ENCODE measurements at places on chromosomes 13 and 19.
A peak's percentile ranks its signal among the peaks of the same experiment; 100 is the strongest.

- peak; percentile 83 for DNase-seq
These were observed 81.2 kb downstream of the COL4A2 start for GRCh38 chr13:110388108-110388943.

DNA sequence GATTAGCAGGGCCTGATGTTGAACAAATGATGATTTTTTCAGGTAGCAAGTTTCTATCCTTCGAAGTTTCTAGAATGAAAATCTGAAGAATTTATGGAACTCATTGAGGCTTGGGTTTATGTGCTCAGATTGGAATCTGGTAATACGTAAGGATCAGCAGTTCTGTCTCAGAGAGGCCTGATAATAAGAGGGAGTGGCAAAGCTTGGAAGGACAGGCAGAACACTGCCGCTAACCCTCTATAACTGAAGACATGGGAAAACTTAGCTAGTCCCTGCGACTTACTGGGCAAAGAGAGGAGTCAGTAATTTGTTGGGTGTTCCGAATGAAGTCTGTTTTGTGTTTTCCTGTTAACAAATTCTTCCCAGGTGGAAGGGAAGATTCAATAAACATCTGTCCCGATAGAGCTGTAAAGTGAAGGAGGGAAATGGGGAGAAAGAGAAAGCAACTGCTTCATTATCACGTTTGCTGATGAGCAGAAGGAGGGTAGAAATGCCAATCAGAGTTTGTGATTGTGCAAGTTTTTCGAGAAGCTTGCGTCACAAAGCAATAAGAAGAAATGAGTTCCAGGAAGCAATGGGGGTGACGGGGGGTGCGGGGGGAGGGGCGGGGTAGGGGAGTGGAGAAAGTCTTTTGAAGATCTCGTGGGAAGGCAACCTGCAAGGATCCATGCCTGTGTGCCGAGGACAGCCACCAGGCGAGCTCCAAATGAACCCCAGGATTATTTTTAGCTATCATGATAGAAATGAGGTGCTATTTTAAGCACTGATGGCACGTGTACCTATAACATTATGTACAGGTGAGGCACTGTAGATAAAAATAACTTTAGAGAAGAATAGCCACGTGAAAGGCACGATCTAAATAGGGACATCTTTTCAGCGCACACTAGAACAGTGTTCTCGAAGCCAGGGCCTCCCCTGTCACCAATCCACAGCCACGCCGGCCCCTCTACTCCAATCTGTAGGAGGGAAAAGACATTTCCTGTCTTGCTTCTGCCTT lies 224.1 kb downstream of the FGF9 start:
- DNase-seq = no peak

DNA sequence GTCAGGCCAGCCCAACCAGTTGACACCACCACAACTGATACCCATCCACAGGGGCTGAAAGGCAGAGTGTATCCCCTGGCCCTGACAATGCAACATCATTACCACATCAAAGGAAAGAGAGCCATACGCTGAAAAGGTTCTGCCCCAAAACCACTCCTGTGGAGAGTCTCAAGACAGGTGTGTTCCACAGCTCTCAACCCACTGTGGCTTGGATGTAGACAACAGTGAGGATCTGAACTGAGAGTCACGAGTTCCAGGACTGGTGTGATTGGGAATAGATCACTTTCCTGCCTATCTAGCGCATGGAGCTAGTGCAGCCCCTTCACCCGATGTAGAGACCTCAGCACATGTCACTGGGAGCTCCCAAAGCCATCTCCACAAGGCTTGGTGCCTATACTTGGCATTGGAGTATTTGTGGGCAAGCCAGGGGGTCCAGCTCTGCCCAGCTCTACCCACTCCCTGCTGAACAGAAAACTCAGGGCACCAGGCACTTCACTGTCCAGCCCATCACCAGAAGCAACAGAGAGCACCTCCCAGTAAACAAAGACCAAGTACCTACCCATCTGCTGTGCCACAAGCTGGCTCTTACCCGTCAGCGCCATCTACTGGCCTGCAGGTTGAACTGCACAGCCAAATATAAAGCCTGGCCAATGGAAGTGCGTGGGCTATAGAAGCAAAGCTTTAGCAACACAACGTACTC lies 579.5 kb downstream of the UQCRFS1 start:
- DNase-seq = peak; percentile 1

DNA sequence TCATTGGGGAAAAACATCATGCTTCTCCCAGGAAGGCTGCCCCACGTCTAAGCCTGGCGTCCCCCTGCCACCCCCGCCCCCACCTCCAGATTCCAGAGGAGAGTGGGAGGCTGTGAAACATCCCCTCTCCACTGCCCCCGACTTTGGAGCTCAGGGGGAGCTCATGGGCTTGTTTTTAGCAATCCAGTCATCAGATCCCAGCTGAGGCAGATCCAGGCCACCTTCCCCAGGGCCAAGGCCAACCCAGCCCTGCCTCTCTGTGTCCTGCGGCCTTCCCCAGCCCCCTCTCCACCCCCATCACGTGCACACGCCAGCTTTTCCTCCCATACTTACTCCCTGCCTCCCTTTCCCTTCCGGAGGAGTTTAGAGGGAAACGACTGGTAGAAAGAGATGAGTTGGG lies 38.8 kb downstream of the SHISA2 start:
- no peak for DNase-seq

- no peak for DNase-seq
These were observed 19.3 kb downstream of the PPP1R12C start for GRCh38 chr19:55097864-55098715.

- peak; percentile 98 for DNase-seq
These were observed at the start of gene DMWD for GRCh38 chr19:45792470-45793177. Gene DMWD (minus strand): TSS chr19:45792845. CDS start chr19:45792756, 89 bp downstream.

DNA sequence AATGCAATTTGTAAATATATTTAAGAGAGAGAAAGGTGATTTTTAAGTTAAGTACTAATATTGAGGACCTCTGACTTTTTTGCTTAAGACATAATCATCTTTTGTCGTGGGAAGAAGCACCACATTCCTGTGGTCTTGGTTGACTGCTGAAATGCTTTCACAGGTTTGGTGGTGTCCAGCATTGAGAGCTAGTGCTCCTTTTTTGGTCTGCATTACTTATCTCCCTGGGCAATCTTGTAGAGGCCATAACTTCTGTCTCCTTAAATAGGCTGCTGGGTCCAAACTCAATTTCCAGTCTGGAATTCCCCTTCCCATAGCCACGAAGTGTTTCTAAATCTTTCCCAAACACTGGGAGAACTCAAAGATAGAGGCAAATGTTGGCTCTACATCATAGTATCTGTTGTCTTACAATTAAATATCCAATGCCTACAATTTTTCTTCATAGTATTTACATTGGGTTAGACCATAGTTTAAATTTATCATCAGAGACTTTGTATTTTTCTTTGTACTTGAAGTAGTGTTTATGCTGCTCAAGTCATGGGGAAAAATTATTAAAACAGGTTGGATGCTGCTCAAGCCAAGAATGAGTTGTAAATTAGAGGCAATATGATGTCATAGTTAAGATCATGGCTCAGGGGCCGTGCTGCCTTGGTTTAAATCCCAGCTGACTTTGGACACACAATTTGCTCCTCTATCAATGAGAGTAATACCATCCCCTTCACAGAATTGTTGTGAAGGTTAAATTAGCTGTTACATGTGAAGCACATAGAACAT lies 105.6 kb downstream of the POSTN start:
- peak; percentile 90 for DNase-seq

DNA sequence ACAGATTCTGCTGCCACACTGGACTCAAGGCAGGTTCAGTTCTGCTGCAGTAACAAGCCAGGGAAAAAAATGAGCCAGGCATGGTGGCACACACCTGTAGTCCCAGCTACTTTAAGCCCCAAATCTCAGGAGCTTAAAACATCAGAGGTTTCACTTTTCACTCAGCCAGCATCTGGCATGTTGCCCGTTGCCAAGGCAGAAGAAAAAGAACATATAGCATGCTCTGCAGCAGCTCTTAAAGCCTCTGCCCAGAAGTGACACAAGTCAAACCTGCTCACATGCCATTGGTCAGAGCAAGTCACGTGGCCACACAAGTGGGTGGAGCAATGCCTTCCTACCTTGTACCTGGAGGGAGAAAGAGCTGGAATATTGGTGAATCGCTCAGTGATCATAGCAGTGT lies 14.7 kb upstream of the ADGRE5 start:
- DNase-seq = peak; percentile 68

- DNase-seq = peak; percentile 73
These were observed 26.0 kb downstream of the GPALPP1 start for GRCh38 chr13:45015300-45015699.

DNA sequence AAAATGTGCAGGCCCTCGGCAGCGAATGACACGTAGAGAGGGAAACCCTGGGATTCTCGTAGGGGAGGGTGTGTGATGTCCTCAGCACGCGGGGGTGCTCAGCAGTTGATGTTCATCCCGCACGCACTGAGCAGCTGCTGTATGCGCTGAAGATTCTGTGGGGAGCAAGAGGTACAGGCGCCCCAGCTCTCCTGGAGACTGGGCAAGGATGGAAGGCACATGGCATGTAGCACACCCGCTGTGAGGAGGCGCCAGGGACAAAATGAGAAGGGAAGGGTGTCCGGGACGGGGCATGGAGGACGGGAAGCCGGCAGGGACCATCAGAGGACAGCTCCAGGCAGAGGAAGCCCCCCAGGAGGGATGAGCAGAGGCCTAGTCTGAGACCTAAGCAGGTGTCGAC lies 15.4 kb downstream of the ATP11A start:
- DNase-seq = no peak

DNA sequence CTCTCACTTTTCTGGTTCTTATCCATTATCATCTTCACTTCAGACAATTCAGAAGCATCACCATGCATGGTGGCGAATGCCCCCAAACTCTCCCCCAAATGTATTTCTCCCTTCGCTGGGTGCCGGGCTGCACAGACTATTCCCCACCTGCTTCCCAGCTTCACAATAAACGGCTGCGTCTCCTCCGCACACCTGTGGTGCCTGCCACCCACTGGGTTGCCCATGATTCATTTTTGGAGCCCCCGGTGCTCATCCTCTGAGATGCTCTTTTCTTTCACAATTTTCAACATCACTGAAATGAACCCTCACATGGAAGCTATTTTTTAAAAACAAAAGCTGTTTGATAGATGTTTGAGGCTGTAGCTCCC lies 2.8 kb upstream of the F10 start:
- no peak for DNase-seq

DNA sequence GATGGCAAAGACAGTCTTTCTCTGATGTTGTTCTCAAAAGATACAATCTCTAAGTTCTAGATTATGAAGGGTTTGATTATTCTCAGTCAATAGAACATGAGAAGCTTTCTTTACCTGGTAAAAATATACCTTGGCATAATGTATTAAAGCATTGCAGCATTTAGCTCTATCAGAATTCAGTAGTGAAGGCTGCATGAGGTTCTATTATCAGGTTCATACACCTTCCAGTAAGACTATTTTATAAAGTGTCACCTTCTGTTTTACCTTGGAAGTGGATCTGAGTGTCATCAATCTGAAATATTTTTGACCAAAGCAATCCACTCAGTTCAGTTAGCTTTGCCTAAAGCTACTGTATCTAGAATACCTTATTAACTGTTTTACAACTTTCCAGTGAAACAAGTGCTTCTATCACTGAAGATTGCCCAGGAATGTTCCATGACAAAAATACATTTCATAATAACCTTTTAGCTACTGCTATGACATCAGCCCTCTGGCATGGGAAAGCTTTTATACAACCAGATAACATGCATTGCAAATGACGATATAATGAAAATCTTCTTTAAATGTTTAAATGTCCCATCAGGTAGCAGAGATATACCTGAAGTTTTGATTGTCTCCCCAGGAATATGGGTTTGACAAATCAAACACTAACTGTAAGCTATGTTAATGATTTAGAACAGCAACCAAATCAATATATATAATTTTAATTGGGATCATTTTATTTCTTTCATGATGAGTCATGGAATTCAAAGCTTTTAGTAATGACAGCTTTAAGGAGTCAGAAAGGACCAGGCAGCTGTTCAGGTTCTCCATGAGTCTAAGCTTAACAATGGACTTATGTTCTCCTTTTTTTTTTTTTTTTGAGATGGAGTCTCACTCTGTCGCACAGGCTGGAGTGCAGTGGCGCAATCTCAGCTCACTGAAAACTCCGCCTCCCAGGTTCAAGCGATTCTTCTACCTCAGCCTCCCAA lies 72.2 kb downstream of the UFM1 start:
- peak; percentile 1 for DNase-seq

GRCh38 chr19:57559008-57559403 lies 657 bp downstream of the ZNF550 start:
- DNase-seq = no peak

GRCh38 chr13:47134939-47135489 lies 238.2 kb upstream of the HTR2A start:
- no peak for DNase-seq

DNA sequence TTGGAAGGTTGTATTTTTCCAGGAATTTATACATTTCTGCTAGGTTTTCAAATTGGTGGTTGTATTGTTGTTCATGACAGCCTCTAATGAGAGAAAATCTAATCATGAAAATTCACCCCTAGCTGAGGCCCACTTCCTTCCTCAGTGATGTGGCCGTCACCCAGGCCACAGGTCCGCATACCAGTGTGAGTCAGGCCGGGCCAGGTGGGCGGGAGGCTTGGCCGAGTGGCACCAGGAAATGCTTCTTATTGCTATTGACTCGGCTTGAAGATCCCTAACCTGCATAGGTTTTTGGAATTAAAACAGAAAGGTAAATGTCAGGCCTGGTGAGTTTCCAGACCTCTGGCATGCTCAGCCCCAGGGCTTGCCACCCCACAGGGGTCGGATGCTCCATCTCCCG lies 88.7 kb downstream of the SCGB2B2 start:
- DNase-seq = no peak

GRCh38 chr13:25276748-25277147 lies 10.5 kb downstream of the MTMR6 start:
- peak; percentile 65 for DNase-seq

DNA sequence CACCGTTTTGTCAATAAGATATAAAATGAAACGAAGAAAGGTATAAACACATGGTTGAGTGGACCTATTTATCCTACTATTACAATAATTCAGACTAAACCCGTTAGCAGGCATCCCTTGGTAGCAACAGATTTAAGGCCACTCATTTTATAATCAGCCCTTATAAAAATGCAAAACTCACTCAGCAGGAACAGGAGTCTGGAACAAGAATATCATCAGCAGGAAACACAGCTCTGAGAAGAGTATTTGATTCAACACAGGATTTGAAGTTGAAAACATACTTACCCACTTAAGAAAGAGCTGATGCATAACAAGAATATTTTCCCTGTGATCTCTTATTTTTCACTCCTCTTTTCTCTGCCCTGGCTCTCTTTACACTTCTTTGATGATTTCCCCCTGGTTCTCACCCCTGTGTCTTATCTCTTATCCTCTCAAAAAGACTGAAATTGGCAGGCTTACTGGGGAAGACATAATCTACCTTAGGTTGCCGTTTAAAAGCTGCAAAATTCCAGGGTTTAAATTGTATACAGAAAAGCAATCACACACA lies 1722.7 kb downstream of the SLITRK5 start:
- DNase-seq = no peak

DNA sequence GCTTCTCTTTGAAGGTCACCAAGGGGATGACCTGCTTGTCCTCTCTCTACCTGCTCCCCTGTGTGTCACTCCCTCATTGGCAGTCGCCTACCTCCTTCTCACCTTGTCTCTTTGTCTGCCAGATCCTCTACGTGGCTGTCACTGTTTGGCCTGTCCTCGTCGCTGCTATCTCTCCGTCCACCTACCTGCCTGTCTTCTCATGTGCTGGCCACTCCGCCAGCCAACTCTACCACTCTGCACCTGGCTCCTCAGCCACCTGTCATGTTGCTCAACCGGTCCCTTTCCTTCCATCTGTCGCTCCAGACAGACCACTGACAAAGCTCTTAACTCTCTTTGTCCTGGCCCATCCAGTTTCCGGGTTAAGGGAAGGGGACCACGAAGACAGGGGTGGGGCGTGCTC lies at the start of gene KLK12:
Gene KLK12, minus strand, starts transcription at position 299 of the 400 bp plus-strand sequence. CDS start 381 bp downstream, outside the sequence.
- no peak for DNase-seq

GRCh38 chr19:2150794-2151338 lies 500 bp downstream of the AP3D1 start:
- DNase-seq = no peak
